ENCODE measurements at places on chromosomes 1 and 21. TPM values are rescaled to one million over a fixed set of nuclear protein-coding genes. Genes with fewer than 3 reads are reported as not detected.
A peak's percentile ranks its signal among the peaks of the same experiment; 100 is the strongest.

DNA sequence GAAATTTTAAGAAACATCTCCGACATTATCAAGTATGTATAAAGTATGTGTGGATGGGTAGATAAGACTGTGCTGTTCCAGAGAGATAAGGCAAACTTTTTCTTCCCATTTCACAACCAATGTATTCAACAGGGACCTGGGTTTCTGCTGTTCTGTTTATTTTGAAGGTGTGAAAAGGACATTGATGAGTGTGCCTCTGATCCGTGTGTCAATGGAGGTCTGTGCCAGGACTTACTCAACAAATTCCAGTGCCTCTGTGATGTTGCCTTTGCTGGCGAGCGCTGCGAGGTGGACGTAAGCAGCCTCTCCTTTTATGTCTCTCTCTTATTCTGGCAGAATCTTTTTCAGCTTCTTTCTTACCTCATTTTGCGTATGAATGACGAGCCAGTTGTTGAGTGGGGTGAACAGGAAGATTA, 174.0 kb downstream of the CRB1 start:
- H3K27ac ChIP-seq = no peak overlapping the region
- H3K27me3 ChIP-seq = no peaks in the 10 kb centered on the region
- no peak overlapping the region for H3K4me3 ChIP-seq
- no peaks in the 10 kb centered on the region for H3K4me1 ChIP-seq

Gene COL16A1
- 15.2 TPM for total RNA-seq

- peaks cover 77% of the 10 kb centered on the region for H3K36me3 ChIP-seq
- peak overlapping the region; percentile 83 for H3K27ac ChIP-seq
- no peak overlapping the region for H3K4me3 ChIP-seq
- H3K4me1 ChIP-seq = peaks cover 68% of the 10 kb centered on the region
- H3K27me3 ChIP-seq = no peaks in the 10 kb centered on the region
Observed at GRCh38 chr21:38820471-38821239, 14.9 kb downstream of the ETS2 start.

- H3K4me1 ChIP-seq = no peaks in the 10 kb centered on the region
- no peaks in the 10 kb centered on the region for H3K27me3 ChIP-seq
- no peak overlapping the region for H3K4me3 ChIP-seq
- DNase-seq = no peak
- no peaks in the 10 kb centered on the region for H3K36me3 ChIP-seq
Observed at GRCh38 chr1:5678759-5679158, 313.5 kb downstream of the NPHP4 start.

- H3K27ac ChIP-seq = peak overlapping the region; percentile 39
- peaks cover 29% of the 10 kb centered on the region for H3K4me1 ChIP-seq
- H3K4me3 ChIP-seq = no peak overlapping the region
- H3K36me3 ChIP-seq = no peaks in the 10 kb centered on the region
- H3K27me3 ChIP-seq = no peaks in the 10 kb centered on the region
- DNase-seq = peak; percentile 48
Observed at GRCh38 chr1:109783436-109783835, 19.7 kb upstream of the EPS8L3 start.

DNA sequence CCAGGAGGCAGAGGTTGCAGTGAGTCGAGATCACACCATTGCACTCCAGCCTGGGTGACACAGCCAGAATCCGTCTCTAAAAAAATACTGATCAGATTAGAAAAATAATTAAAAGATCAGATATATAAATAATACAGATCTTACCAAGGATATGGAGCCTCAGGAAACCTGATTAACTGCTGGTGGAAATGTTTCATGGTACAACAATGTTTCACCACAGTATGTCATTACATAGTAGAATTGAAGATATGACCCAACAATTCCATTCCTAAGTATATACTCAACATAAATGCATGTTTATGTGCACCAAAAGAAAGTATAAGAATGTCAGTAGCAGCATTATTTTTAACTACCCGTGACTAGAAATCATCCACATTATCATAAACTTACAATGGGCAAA, 41.7 kb downstream of the CD53 start:
- H3K27ac ChIP-seq = no peak overlapping the region
- H3K36me3 ChIP-seq = no peaks in the 10 kb centered on the region
- no peaks in the 10 kb centered on the region for H3K27me3 ChIP-seq
- DNase-seq = no peak
- H3K4me1 ChIP-seq = no peaks in the 10 kb centered on the region

DNA sequence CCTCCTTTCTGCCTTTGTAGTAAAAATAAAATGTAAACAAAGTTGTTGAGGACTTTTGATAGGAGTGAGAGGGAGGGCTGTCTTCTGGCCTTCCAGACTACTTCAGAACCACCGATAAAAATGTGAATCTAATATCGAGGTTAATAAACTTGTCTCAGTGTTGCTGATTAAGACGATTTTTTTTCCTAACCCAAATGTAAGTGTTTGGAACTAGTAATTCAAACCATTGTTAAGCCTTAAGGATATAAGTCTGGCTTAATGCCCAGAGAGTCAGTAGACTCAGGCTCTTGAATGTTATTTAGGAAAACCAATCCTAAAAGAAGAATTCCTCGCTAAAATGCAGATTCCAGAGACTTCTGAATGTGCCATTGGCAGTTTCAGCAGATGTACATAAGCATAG, 356.9 kb downstream of the SIPA1L2 start:
- no peaks in the 10 kb centered on the region for H3K27me3 ChIP-seq
- no peak overlapping the region for H3K4me3 ChIP-seq
- H3K27ac ChIP-seq = no peak overlapping the region
- no peaks in the 10 kb centered on the region for H3K4me1 ChIP-seq
- DNase-seq = no peak

GRCh38 chr1:111202366-111202706, 1.9 kb upstream of the DENND2D start:
- H3K4me1 ChIP-seq = peaks cover 76% of the 10 kb centered on the region
- H3K27me3 ChIP-seq = no peaks in the 10 kb centered on the region
- no peak for DNase-seq
- H3K27ac ChIP-seq = peak overlapping the region; percentile 93

GRCh38 chr1:235766794-235767285, 99.9 kb downstream of the LYST start:
- H3K4me3 ChIP-seq = no peak overlapping the region
- peaks cover 4% of the 10 kb centered on the region for H3K36me3 ChIP-seq
- H3K27me3 ChIP-seq = no peaks in the 10 kb centered on the region
- H3K4me1 ChIP-seq = no peaks in the 10 kb centered on the region
- H3K27ac ChIP-seq = no peak overlapping the region
- no peak for DNase-seq

Gene LORICRIN
- not detected for total RNA-seq

- no peak overlapping the region for H3K27ac ChIP-seq
- no peak for DNase-seq
- H3K36me3 ChIP-seq = no peaks in the 10 kb centered on the region
- H3K4me1 ChIP-seq = no peaks in the 10 kb centered on the region
- H3K4me3 ChIP-seq = no peak overlapping the region
Observed at GRCh38 chr1:231639819-231640218, 13.2 kb downstream of the DISC1 start.

GRCh38 chr1:226872437-226872836, 2.0 kb downstream of the PSEN2 start:
- no peaks in the 10 kb centered on the region for H3K27me3 ChIP-seq
- H3K27ac ChIP-seq = peak overlapping the region; percentile 89
- no peak for DNase-seq
- no peaks in the 10 kb centered on the region for H3K36me3 ChIP-seq
- peaks cover 20% of the 10 kb centered on the region for H3K4me1 ChIP-seq
- no peak overlapping the region for H3K4me3 ChIP-seq

GRCh38 chr1:91884459-91885212, 1.3 kb downstream of the TGFBR3 start:
- no peaks in the 10 kb centered on the region for H3K36me3 ChIP-seq
- peak overlapping the region; percentile 95 for H3K27ac ChIP-seq
- no peaks in the 10 kb centered on the region for H3K27me3 ChIP-seq
- DNase-seq = peak; percentile 24
- H3K4me3 ChIP-seq = peak overlapping the region; percentile 87

- H3K27ac ChIP-seq = no peak overlapping the region
- no peak for DNase-seq
- H3K4me1 ChIP-seq = peaks cover 5% of the 10 kb centered on the region
- H3K27me3 ChIP-seq = no peaks in the 10 kb centered on the region
Observed at GRCh38 chr1:234368320-234369032, 4.8 kb upstream of the COA6 start.

DNA sequence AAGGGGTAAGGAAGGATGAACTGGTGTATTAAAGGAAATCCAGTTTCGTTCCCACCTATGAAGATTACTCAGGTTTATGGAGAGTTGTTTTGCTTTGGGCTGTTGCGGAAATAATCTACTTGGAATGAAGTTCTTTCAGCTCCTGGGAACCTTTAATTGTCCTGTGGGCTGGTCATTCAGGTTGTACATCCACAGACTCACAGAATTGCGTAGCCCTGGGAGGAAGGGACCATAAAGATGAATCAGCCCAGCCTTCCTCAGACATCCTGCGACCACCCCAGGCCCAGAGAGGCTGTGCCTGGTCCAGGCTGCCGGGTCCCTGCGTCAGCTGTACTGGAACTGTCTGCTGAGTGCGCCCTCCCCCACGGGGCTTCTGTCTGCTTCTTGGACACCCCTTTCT, 72.7 kb downstream of the GALNT2 start:
- H3K27ac ChIP-seq = no peak overlapping the region
- no peak for DNase-seq
- no peaks in the 10 kb centered on the region for H3K36me3 ChIP-seq
- no peak overlapping the region for H3K4me3 ChIP-seq
- no peaks in the 10 kb centered on the region for H3K27me3 ChIP-seq

DNA sequence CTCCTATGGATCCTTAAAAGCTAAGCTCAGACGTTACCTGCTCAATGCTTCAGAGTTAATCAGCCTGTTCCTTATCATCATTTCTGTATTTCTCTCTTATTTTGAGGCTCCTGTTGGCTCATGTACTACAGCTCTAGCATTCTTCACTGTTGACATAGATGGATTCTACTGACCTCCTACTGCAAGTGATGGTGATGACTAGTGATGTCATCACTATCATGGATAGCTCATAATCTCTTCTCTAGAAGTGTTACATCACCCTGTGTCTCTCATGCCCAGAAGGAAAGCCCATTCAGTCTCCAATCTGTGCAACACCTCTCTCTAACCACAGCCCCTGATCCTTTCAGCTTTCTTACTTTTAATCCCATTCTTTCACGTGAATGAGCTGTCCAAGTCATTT, 168.2 kb upstream of the DPT start:
- no peaks in the 10 kb centered on the region for H3K36me3 ChIP-seq
- H3K27ac ChIP-seq = no peak overlapping the region
- DNase-seq = no peak
- H3K27me3 ChIP-seq = no peaks in the 10 kb centered on the region
- no peak overlapping the region for H3K4me3 ChIP-seq

DNA sequence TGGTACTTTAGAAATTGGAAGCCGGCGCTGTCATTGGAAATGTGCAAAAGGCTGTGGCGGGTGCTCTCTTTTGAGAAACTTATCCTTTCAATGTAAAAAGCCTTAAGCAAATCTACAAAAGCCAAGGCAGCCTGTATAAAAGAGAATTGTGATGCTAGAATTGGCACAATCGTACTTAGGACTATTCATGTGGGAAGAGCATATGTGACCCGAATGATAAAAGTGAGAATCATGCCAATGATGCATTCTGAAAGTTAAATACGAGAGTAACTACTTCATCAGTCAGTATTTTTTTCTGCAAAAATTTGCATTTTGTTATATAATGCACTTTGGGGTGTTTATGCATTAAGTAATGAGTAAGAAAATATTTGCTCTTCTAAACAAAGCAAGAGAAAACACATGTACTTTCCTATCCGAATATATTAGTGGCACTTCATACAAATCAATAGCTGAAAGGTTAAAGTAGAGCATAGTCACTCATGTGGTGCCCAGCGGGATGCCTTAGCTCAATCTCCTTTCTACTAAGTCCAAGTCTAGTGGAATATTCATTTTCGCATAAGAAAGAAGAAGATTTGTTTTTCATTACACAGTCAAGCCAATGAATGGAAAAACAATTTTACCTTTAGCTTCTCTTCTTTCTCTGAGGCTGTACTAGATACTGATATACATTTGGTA, 1256.6 kb upstream of the B3GALT2 start:
- H3K27me3 ChIP-seq = no peaks in the 10 kb centered on the region
- no peak overlapping the region for H3K27ac ChIP-seq
- H3K36me3 ChIP-seq = no peaks in the 10 kb centered on the region
- no peaks in the 10 kb centered on the region for H3K4me1 ChIP-seq

DNA sequence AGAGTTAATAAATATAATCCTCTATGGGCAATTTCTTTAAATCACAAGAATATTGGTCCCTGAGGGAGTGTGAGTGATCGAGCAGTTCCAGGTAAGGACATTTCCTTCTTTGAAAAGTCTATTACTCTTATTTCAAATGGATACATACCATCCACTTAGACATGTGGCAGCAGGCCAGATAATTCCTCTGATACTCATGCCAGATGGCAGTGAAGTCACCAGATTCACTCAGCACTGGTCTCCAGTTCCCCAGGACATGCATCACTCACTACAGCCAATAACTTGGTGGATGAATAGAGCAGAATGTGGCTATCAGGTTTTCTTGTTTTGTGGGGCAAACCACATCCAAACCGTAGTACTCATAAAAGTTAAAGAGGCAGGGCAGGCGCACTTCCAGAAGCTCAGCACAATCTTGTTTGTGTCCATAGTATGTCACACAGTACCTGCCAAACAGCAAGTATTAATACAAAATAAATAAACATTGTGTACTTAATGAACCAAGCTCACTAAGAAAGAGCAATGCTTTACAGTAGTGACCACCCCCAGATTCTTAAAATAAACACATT, 74.2 kb upstream of the CD53 start:
- H3K4me1 ChIP-seq = no peaks in the 10 kb centered on the region
- no peaks in the 10 kb centered on the region for H3K36me3 ChIP-seq
- H3K27ac ChIP-seq = no peak overlapping the region
- H3K27me3 ChIP-seq = no peaks in the 10 kb centered on the region

Gene OPN3
- total RNA-seq = 28.5 TPM

GRCh38 chr1:248696261-248696660, 6.3 kb downstream of the OR14I1 start:
- DNase-seq = no peak
- no peaks in the 10 kb centered on the region for H3K4me1 ChIP-seq
- no peak overlapping the region for H3K4me3 ChIP-seq
- no peak overlapping the region for H3K27ac ChIP-seq
- H3K36me3 ChIP-seq = no peaks in the 10 kb centered on the region

GRCh38 chr1:17188889-17189631, 15.9 kb upstream of the PADI1 start:
- no peaks in the 10 kb centered on the region for H3K36me3 ChIP-seq
- no peak overlapping the region for H3K27ac ChIP-seq
- DNase-seq = no peak
- H3K4me3 ChIP-seq = no peak overlapping the region
- no peaks in the 10 kb centered on the region for H3K4me1 ChIP-seq
- no peaks in the 10 kb centered on the region for H3K27me3 ChIP-seq

GRCh38 chr1:171940368-171940767, 99.1 kb downstream of the DNM3 start:
- no peak overlapping the region for H3K4me3 ChIP-seq
- H3K4me1 ChIP-seq = no peaks in the 10 kb centered on the region
- no peak overlapping the region for H3K27ac ChIP-seq
- no peaks in the 10 kb centered on the region for H3K36me3 ChIP-seq
- H3K27me3 ChIP-seq = no peaks in the 10 kb centered on the region
- no peak for DNase-seq

- H3K27ac ChIP-seq = no peak overlapping the region
- H3K36me3 ChIP-seq = no peaks in the 10 kb centered on the region
- no peak for DNase-seq
- no peak overlapping the region for H3K4me3 ChIP-seq
- no peaks in the 10 kb centered on the region for H3K4me1 ChIP-seq
Observed at GRCh38 chr1:222136869-222137268, 395.0 kb upstream of the DUSP10 start.

Gene ANGPTL1
- total RNA-seq = 22.5 TPM
